ENCODE measurements at places on chromosomes 3 and 15.

- DNase-seq = no peak
Measured at GRCh38 chr3:123476967-123477750, 28.3 kb upstream of the ADCY5 start.

- DNase-seq = no peak
Measured at GRCh38 chr3:41519746-41520145, 320.4 kb downstream of the CTNNB1 start.

GRCh38 chr3:177426878-177427495, 229.7 kb upstream of the TBL1XR1 start:
- no peak for DNase-seq

GRCh38 chr3:169579116-169579710, 84.3 kb downstream of the MECOM start:
- no peak for DNase-seq

DNA sequence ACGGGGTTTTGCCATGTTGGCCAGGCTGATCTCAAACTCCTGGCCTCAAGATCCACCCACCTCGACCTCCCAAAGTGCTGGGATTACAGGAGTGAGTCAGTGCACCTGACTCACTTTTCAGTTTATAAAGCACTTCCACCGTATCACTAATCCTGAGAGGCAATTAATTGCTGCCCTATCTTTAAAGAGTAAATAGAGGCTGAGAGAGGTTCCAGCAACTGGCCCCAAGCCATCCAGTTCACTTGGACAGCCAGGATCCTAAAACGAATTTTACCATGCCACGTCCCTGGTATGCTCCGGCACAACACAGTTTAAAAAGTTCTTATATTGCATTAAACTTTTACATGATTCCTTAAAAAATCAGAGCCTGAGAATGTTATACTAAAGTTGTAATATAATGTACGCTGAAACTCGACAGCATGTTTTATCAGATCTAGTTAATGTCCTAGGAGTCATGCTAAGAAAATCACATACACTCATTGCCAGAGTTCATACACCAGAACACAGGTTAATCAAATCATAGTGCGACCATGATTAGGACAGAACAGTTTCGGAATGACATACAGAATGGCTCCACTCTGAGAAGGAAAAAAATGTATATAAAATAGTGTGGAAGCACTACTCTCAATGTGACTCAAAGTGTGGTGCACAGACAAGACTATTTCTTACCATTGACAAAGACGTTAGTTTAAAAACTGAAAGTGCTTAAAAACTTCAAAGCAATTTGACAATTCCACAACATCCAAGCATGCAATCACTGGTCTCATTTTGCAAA, 125.4 kb downstream of the ULK4 start:
- DNase-seq = no peak

- DNase-seq = no peak
Measured at GRCh38 chr3:2822611-2823010, 287.6 kb downstream of the IL5RA start.

DNA sequence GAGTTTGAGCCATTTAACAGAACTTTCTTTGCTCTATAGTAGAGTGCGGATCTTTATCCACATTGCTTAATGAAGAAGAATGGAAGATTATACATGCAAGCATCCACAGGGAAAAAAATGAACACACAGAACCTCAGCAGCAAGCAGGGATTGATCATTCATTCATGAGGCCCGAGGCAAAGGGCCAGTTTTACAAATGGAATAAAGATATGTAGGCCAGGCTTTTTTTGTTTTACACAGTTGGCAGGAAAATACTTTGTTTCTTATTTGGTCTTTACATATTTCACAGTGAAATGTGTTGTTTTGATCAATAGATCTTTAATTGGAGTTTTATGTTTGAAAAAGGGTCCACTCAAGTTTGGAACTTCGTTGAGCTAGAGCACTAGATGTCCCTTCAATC, 117.5 kb downstream of the LRTM1 start:
- no peak for DNase-seq

Measured in stromal cell of bone marrow (primary cell).